ENCODE measurements at places on chromosomes 13 and 19.

- no peak for DNase-seq
These were observed 204.4 kb downstream of the COG6 start for GRCh38 chr13:39859898-39860297.

GRCh38 chr19:367561-367960 lies 23.0 kb upstream of the MIER2 start:
- DNase-seq = no peak

GRCh38 chr19:11410682-11411081 lies 8.4 kb downstream of the RGL3 start:
- no peak for DNase-seq

DNA sequence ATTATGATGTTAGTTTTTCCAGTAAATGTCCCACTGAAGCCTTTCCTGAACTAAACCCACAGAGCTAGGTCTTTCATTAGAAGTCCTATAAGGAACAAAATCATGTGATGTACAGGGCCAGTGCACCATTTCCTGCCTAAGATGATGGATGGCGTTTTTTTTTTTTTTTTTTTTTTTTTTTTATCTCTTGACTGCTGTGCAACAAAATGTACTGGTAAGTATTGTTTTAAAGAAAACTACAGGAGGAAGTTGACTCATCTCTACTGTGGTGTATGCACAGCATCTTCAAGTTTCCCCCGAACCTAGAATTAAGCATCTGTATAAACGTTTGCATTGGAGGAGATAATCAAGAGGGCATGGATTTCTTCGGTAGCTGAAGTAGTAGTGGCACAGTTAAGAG lies 197.5 kb downstream of the NBEA start:
- DNase-seq = peak; percentile 11

DNA sequence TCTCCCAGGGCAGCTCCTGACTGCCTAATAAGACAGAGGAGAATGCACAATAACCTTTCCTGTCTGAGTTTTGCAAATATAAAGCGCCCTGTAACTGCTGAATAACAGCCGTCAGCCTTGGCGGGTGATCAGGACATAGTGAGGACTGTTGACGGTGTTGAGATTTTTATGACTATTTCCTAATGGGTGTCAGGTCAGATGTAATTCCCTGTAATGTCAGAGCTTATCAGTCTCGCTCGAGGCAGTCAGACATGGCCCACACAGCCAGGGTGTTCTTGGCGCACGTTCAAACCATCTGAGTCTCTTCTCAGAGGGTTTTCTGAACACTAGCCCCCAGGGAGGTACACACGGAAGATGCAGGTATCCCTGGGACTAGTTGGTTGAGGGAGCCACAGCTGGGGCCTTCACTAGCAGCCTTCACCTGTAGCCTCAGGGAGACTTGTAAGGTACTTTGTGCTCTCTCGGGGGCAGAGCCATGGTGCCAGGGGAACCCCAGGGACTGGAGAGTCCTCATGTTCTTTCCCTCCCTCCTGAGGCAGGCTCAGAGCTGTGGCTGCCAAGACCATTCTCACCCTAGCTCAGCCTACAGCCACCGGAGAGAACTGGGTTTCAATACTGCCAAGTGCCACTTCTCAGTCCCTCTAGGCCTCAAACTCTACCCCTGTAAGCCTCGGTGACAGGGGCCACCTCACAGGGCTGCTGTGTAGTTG lies 213.1 kb downstream of the UQCRFS1 start:
- no peak for DNase-seq

DNA sequence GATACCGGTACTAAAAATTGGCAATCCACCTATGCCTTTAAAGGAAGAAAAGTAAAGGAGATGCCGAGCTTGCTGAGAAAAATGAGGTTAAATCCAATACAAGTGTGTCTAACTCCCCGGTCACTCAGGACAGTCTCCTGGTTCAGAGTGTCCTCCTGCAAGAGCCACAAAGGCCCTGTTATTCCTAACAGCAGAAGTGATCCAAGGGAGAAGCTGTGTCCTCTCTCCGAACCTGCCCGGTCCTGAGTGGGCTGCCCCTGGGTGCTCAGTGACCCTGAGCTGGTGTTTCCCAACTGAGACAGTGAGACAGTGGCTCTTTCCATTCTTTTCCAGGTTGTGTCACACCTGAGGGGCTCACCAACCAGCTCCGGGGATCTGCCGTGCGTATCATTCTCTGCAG lies 4.8 kb downstream of the GJB6 start:
- DNase-seq = no peak

GRCh38 chr13:75836441-75836840 lies 200.3 kb downstream of the LMO7 start:
- no peak for DNase-seq

- DNase-seq = no peak
These were observed 4.0 kb downstream of the COL5A3 start for GRCh38 chr19:10006335-10006708.

GRCh38 chr13:83716121-83716520 lies 166.2 kb downstream of the SLITRK1 start:
- no peak for DNase-seq

DNA sequence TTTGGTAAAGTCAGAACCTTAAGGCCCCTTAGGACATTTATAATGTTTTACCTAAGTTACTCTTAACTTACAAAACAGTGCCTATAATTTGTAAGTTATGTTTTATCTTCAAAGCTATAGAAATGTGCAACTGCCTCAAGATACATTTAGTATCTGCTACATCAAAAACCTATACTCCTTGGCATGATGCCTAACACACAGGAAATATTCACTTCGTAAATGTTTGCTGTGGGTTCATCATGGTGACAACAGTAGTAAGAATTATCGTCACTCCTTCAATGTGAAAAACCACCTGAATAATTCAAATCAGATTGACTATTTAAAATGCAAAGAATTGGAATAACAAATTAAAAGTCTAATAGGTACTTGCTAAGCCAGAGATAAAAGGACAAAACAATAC lies 184.1 kb downstream of the DIAPH3 start:
- DNase-seq = no peak

GRCh38 chr13:113166266-113166665 lies 7.8 kb downstream of the PROZ start:
- DNase-seq = no peak

DNA sequence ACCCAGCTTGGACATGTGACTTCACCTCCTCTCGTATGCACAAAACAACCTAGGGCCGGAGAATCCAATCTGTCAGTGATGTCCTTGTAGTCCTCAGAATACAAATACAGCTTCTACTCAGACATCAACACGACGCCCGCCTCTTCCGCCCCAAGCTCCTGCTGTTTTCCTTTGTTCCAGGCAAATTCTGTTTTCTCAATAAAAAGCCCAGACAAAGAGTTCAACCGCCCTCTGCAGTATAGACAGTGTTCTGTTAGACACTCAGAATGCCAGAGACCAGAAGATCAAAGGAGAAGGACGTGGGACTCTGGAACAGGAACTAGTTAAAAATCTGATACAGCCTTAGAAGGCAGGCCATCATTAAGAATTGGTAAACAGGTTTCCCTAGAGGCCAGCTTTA lies 42.0 kb upstream of the GGACT start:
- DNase-seq = no peak

- DNase-seq = no peak
These were observed 15.3 kb upstream of the MAP1S start for GRCh38 chr19:17703824-17704463.

DNA sequence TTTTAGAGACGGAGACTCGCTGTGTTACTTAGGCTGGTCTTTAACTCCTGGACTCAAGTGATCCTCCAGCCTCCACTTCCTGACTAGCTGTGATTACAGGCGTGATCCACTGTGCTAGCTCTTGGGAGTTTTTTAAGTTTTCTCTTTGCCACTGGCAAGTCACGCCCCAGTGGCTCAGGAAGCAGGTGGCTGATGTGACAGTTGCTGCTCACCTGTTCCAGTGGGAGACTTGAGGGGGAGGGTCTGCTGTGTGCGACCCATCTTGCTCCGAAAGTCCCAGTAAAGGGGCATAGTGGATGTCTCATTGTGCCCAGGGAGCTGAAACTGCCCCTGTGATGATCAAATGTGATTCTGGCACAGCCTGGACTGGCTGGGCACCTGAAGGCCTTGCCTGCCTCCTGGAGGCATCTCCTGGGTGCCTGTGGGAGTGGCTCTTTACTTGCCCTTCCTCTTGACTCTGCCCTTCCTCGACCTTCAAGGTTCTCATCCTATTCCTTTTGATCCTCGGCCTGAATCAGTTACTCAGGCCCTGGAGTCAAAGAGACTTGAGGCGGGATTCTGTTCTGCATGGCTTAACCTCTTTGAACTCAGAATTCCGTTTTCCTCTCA lies 7.8 kb downstream of the SMARCA4 start:
- no peak for DNase-seq

DNA sequence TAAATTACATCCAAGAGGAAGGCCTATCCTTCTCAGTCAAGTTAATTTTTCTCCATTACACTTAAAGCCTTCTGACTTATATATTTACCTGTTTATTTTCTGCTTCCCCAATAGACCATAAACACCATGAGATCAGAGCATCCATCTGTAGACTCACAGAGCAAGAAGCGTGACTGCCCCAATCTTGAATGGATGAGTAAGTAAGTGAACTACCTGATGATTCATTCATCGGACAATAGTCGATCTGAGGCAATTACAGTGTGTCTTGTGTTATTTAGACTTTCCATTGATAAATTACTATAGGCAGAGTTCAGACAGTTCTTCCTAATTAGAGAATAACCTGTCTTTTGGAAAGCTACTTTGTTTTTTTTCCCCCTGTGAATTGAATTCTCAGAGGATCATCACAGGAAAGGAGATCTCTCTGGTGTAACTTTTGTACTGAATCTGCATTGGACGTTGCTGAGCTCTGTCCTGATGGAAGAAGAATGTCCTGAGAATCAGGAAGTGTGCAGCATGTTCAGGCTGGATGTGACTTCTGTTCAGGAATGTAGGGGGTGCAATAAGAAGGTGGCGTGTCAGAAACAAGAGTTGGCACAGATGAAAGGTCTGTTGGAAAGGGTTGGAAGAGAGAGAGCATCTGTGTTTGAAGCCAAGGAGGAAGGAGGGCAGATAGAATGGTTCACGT lies 367.0 kb downstream of the NALCN start:
- no peak for DNase-seq

- no peak for DNase-seq
These were observed 19.9 kb upstream of the FBXO27 start for GRCh38 chr19:39052243-39052746.

GRCh38 chr19:33261511-33262189 lies 36.0 kb upstream of the SLC7A10 start:
- no peak for DNase-seq

GRCh38 chr13:114128624-114129522 lies 3.5 kb downstream of the RASA3 start:
- no peak for DNase-seq

- no peak for DNase-seq
These were observed 56.7 kb downstream of the RCBTB2 start for GRCh38 chr13:48476215-48476614.

DNA sequence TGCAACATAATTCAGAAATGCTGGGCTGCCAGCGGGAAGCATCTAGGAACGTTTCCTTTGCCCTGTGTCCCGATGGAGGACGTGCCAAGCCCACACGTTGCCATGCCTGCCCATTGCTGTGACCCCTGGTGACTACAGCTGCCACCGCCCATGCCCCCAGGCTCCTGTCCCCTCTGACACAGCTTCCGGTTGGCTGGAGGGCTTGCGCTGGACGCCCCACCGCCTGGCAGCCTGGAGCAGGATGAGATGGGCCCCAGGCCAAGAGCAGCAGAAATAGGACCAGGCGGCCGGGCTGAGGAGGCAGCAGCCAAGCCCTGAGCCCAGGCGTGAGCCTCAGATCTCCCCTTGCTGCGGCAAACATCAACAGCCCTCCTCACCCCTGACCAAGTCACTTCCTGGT lies 125.9 kb downstream of the COL4A2 start:
- no peak for DNase-seq

- no peak for DNase-seq
These were observed 29.6 kb upstream of the KIR3DL3 start for GRCh38 chr19:54694648-54695047.

DNA sequence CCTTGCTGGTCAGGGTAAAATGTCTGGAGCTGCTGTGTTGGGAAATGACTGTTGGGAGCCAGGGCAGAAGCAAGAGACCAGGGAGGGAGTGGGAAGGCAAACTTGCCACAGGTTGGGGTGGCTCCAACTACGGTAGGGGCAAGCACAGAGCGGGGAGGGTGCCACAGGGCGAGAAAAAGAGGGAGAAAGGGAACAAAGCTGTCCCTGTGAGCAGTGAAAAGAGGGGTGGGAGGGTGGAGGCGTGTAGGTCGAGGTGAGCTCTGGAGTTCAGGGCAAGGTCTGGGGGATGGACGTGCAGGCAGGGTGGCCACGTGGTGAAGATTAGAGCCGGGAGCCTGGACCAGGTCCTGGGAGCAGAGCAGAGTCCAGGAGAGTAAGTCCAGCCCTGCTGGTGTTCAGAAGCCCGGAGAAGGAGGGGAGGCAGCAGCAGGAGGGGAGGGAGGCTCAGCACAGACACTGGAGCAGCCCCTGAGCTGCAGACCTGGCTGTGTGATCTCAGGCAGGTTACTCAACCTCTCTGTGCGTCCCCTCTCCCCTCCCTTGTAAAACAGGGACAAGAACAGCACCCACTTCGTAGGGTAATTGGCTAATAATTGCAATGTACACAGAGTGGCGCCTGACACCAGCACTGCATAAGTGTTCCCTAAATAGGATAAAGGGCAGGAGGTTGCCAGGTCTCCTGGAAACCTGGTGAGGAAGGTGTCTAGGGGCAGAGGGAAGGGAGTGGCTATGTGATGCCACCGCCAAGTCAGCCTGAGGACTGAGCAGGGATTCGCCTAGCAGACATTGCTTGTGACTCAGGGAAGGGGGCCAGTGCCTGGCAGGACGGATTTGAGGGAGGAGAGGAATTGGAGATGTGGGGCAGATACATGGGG lies 3.2 kb upstream of the POLR2E start:
- no peak for DNase-seq

DNA sequence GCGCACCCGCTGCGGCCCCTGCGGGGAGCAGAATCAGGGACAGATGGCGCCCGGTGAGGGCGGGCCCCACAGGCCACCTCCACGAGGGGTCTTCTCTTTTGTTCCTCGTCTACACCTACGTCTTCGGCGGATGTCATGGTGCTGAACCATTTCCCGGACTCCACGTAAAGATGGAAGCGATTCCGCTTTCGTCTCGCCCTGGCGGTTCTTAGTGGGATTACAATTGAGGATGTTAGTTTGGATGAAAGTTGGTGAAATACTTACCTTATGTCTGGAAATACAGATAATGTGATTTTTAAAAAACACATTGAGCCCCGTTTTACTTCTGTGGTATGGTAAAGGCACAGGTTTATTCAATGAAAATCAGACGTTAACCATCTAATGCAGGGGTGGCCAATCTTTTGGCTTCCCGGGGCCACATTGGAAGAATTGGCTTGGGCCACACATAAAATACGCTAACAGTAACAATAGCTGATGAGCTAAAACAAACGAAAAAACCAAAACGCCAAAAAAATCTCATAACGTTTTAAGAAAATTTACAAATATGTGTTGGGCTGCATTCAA lies 1.4 kb upstream of the ZMYM5 start:
- DNase-seq = peak; percentile 44

All from non-pigmented ciliary epithelial cell (primary cell).